DMS79 treated with DMSO at 0.1 percent for 48 hours (cell line): ENCODE measurements at places on chromosomes 7 and 10.

GRCh38 chr7:44402401-44403060, 77.1 kb upstream of the CAMK2B start:
- no peak for DNase-seq

GRCh38 chr10:129417870-129418269, 49.2 kb upstream of the MGMT start:
- no peak for DNase-seq

DNA sequence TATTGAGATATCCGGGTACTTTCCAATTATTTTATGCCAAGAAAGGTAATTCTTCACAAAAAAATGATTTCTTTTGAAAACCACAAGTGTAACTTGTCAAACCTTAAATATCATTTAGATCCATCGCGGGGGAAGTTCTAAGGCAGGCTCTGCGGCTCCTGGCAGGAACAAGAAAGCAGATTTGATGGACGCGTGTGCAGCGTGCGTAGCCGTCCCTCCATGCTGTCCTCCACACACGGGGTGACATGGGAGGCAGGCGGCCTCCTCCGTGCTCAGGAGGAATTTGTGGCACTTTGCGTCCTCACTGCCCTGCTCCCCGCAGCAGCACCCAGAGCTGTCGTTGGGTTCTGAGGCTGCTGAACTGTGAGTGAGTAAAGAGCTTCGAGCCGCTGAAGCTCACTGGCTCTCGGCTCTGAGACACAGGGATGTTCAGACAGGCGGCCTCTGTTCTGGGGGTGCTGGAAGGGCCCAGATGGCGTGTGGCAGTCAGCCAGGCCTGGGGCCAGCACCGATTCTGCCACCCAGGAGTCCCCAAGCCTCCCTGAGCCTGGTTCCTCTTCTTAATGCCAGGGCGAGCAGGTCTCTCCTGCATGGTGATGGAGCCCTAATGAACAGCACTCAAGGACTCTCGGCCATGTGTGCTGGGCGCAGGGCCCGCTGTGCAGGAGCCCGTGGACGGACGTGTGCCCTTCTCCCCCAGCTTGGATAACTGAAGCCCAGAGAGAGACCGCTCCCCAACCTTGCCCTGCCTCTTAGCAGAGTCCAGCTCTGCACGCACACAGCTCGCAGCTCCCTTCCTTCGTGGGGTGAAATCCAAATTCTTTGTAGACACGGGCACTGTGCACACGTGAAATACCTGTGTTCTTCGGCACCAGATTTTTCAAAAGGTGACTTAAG, 185.4 kb upstream of the SHH start:
- DNase-seq: no peak

DNA sequence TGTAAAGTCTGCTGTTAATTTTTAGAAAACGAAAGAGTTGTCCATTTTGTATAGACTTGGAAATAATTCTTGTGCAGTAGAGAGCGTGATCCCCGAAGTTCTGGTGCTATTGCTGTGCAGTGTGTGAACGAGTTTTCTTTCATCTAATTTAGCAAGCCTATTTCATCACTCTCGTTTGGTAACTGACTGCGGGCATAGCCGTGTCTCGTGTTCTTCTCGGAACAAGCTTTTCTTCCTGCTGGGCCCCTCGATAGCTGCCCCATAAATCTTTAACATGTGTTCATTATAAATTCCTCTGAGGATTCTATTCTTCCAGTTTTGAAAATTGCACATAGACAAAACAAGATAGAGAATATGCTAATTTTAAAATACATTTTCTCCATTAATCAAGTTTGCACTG, 622.0 kb upstream of the PFKP start:
- DNase-seq: no peak

DNA sequence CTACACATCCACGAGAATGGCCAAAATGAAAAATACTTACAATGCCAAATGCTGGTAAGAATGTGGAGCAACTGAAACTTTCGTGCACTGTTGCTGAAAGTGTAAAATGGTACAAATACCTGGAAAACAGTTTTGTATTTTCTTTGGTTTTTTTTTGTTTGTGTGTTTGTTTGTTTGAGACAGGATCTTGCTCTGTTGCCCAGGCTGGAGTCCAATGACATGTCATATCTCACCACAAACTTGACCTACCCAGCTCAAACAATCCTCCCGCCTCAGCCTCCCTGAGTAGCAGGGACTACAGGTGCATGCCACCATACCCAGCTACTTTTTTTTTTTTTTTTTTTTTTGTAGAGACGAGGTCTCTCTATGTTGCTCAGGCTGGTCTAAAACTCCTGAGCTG, 35.6 kb upstream of the CAV2 start:
- no peak for DNase-seq

- DNase-seq: no peak
Observed at GRCh38 chr10:120429395-120429794, 27.6 kb upstream of the PLPP4 start.

DNA sequence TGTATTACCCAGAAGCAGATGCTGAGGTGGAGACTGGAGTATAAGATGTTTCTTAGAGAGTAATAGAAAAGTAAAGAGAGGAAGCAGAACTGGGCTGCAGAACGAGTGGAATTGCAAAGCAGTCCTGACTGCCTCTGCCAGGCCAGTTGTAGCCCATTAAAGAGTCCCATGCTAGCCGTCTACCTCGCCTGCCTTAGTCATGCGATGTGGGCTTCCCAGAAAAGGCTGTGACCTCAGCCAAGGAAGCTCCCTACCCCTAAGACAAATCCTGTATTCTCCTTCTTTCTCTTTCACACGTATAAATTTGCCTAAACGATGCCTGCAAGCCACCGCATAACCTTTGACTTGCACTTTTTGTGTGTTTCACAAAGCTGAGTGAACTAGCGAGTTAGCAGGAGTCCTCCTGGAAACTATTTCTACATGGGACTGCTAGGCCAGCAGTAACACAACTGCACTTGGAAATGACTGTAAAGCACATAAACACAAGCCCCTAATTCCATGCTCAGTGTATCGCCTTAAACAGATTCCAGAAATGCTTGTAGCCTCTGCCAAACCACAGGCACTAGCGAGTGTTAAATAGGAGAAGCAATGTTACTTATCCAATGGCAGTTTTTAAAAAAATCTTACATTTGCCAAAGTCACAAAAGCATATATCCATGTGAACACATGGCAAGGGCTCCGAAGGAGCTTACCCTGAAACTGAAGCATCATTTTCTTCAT, 47.4 kb upstream of the GNAI1 start:
- no peak for DNase-seq

- DNase-seq: no peak
Observed at GRCh38 chr10:73872190-73872710, 2.1 kb downstream of the CAMK2G start.

DNA sequence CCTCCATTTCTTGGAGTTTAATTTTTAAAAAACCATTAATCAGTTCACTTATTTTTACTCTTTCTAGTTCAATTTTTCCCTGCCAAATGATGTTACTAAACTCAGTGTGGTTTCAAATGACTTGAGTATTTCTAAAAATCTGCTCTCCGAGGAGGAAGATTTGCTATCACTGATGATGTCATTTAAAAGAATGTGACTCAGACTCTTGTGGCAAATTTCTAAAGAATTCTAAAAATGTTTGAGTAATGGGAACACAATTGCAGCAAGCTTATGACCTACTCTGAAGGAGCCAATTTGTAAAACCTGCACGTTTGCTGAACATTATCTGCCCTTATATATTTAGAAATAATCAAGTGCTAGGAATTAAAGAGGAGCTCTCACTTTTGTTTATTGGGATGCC, 88.6 kb downstream of the SPAG6 start:
- no peak for DNase-seq

DNA sequence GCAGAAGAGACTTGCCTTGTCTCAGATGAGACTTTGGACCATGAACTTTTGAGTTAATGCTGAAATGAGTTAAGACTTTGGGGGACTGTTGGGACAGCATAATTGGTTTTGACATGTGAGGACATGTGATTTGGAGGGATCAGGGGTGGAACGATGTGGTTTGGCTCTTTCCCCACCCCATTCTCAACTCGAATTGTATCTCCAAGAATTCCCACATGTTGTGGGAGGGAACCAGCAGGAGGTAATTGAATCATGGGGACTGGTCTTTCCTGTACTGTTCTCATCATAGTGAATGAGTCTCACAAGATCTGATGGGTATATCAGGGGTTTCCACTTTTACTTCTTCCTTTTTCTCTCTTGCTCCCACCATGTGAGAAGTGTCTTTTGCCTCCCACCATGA, 229.7 kb upstream of the KCND2 start:
- no peak for DNase-seq

DNA sequence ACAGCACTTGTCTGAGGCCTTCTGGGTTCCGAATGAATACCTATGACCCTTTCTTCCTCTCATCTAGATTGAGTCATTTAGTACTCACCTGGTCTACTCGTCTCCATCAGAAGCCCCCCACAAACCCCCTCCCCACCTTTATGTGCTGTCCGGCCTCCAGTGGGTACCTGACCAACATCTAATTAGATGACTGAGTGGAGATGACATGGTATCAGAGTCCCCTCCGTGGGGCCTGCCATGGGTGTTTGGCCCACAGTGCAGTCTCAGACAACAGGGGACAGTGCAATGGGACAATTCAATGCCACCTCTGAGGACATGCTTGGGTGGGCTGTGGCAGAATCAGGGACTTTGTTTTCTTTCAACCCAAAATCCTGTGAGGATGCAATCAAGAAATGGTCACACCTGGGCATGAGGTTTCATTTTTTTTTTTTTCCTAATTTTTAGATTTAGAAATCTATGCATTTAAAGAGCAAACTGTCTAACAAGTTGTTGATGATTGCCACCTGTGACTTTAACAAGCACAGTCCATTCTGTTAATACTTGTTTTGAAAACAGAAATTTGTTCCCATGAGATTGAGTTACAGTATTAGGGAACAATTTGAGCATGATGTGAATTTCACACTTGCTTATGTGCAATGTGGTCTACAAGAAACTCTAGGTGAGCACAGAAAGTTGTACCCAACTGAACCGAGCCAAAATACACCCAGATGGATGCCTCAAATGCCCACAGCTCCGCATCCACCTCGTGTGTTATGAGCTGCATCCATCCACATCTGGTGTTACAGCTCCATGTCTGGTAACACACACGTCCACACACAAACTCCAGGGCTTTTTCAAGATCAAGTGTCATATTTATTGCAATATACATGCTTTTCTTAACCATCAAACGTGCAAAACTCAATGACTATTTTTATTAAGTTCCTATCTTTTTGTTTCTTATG, 27.5 kb downstream of the GPRIN2 start:
- no peak for DNase-seq

- no peak for DNase-seq
Observed at GRCh38 chr10:106424054-106424453, 740.5 kb downstream of the SORCS1 start.

DNA sequence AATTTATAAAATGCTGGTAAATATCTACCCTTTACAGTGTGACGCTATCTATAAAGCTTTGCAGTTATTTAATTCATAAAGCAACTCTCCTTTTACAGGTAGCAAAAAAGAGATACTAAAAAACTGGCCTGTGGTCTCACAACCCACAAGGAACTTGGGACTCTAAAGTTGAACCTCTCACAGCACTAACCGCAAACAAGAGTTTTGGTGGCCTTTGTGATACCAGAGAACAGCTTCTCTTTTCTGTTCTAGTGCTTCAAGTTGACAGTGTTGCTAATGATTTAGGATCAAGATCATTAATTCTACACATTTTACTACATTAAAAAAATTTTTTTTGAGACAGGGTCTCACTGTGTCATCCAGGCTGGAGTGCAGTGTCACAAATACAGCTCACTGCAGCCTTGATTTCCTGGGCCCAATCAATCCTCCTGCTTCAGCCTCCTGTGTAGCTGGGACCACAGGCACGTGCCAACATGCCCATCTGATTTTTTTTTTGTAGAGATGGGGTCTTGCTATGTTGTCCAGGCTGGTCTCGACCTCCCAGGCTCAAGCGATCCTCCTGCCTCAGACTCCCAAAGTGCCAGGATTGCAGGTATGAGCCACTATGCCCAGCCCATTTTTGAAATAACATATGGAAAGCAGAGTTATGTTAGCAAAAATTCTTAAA, 56.0 kb upstream of the ST8SIA6 start:
- no peak for DNase-seq

- DNase-seq: no peak
Observed at GRCh38 chr10:21263263-21263803, 262.1 kb downstream of the SKIDA1 start.

DNA sequence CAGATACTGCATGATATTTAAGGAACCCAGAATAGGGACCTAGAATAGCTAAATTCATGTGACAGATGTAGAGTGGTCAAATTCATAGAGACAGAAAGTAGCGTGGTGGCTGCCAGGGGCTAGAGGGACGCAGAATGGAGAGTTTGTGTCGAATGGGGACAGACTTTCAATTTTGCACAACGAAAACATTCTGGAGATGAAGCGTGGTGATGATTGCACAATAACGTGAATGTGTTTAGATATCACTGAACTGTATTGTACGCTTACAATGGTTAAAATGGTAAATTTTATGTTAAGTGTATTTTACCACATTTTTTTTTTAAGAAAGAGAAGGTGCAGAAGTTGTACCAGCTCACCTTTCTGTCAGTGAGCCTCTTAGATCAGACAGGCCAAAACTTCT, 137.8 kb upstream of the TNS3 start:
- no peak for DNase-seq
